Effector CD4-positive, alpha-beta T cell (primary cell): ENCODE measurements at places on chromosomes 7 and 10.

- no peak for DNase-seq
Measured at GRCh38 chr10:32120147-32120546, 63.9 kb upstream of the KIF5B start.

GRCh38 chr7:50983850-50984249 lies 201.2 kb upstream of the GRB10 start:
- DNase-seq, result no peak

DNA sequence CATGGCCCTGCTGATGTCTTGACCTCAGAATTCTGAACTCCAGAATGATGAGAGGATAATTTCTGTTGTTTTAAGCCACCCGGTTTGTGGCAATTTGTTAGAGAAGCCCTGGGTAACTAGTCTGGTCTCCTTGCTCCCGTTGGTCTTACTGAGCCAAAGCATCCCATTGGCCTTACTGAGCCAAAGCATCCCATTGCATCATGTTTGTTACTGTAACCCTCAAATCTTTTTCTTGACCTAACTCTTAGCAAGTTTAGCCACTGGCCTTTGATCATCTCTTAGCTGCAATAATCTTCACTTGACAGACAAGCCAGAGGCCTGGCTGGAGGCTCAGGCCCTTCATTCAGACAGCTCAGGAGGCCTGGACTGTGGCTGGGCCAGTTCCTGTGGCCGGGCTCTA lies 21.8 kb downstream of the TBXAS1 start:
- no peak for DNase-seq

GRCh38 chr10:59002011-59002410 lies 174.4 kb upstream of the PHYHIPL start:
- no peak for DNase-seq

DNA sequence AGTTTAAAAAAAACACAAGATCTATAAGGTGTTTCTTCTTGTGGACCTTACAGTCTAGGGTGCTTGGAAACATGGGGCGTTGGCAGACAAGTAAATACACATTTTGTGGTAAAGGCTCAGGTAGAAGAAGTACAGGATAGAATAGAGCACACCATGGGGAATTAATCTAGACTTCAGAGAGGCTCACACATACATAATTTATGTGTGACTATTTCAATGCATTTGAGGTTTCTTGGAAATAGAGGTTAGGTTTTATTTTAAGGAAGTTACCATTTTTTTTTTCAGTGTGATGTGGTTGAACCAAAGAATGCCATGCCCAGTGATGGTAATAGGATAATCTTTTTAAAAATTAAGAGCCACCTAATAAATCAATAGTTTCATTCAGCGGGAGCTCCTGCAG lies 12.8 kb downstream of the CFTR start:
- DNase-seq, result no peak

- no peak for DNase-seq
Measured at GRCh38 chr10:623477-624311, 65.8 kb downstream of the DIP2C start.

- DNase-seq, result no peak
Measured at GRCh38 chr10:61211468-61211867, 241.7 kb downstream of the TMEM26 start.

DNA sequence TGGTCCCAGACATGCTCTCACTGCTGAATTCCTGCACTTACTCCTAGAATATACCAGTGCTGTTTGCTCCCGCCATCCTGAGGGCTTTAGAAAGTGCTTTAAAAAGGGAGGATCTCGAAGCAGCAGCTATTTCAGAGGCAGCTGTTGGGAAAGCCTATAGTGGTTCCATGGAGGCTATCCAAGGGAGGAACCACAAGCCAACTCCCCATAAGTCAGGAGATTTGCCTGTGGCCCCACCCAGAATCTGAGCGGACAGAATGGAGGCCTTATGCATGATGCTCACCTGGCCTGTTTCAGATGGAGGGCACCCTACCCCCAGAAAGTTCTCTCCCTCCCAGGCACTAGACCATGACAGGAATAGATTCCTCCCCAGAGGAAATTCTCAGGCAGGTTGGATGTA lies 2.3 kb upstream of the KCNIP2 start:
- DNase-seq, result no peak

DNA sequence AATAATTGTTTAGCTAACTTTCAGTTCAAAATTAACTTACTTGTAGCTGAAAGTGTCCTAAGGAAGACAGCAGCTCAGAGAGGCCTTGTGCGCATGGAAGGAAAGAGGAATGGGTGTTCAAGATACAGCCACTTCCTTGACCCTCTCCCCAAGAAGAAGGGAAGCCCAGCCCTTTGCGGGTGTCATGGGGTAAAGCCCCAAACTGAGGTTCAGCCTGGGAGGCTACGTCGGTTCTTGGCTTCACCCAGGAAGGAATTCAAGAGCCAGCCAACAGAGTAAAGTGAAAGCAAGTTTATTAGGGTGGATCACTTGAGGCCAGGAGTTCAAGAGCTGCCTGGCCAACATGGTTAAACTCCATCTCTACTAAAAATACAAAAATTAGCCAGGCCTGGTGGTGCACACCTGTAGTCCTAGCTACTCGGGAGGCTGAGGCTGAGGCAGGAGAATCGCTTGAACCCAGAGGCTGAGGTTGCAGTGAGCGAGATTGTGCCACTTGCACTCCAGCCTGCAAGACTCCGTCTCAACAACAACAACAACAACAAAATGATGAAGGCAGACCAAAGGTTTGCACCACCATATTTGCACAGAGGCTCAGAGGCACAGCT lies 15.9 kb downstream of the GPRIN2 start:
- no peak for DNase-seq

- DNase-seq, result no peak
Measured at GRCh38 chr7:43637114-43637806, 54.4 kb downstream of the STK17A start.

DNA sequence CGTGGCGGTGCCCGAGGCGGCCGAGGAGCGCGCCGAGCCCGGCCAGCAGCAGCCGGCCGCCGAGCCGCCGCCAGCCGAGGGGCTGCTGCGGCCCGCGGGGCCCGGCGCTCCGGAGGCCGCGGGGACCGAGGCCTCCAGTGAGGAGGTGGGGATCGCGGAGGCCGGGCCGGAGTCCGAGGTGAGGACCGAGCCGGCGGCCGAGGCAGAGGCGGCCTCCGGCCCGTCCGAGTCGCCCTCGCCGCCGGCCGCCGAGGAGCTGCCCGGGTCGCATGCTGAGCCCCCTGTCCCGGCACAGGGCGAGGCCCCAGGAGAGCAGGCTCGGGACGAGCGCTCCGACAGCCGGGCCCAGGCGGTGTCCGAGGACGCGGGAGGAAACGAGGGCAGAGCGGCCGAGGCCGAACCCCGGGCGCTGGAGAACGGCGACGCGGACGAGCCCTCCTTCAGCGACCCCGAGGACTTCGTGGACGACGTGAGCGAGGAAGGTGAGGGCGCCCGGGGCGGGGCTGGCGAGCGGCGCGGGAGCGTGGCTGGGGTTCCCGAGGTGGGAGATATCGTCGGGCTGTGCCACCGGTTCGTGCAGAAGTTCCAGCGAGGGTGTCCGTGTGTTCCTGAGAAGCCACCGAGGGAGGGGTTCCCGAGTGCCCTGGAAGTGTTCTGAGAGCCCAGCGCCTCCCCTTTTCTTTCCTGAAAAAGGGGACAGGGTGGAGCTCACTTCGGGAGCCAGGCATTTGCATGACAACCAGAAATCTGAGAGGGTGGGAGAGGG lies 495 bp downstream of the EIF3B start:
- DNase-seq, result no peak

GRCh38 chr10:132669208-132669861 lies 116.6 kb downstream of the NKX6-2 start:
- no peak for DNase-seq

- DNase-seq, result no peak
Measured at GRCh38 chr7:53315981-53316380, 280.5 kb downstream of the POM121L12 start.
